H4 (cell line): ENCODE measurements at places on chromosomes 1 and 21. TPM values are rescaled to one million over a fixed set of nuclear protein-coding genes. Genes with fewer than 3 reads are reported as not detected.

- peak; percentile 22 for DNase-seq
Observed at GRCh38 chr1:7218210-7218832, 433.1 kb downstream of the CAMTA1 start.

DNA sequence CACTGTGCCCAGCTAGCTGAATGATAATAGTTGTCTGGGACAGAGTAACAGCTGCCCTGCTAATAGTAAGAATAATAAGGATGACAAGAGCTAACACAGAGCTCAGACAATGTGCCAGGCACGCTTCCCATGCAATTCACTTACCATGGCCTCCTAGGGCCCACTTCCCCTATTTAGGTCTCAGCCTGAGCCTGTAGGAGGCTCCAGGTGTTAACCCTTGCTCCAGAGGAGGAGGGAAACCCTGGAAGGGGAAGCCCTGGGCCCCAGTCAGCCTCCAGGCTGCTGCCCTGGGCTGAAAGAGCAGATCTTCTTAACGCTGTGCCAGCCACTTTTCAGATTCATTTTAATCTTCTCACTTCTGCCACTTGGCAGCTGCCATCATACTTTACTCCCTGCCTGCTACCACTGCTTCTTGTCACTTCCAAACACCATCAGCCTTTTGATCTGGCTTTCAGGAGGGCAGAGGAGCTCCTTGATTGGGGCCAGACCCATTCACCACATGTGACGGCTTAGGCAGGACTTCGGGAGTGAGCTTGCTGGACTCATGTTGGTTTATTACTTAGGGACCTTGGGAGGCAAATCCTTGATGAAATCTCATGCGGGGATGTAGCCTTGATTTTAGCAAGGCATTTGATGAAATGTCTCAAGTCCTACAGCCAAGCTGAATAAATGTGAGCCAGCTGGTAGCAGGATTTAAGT is 66.7 kb upstream of the PARP1 start:
- no peak for DNase-seq

GRCh38 chr1:169363046-169363730 is 4.4 kb downstream of the NME7 start:
- peak; percentile 87 for DNase-seq

DNA sequence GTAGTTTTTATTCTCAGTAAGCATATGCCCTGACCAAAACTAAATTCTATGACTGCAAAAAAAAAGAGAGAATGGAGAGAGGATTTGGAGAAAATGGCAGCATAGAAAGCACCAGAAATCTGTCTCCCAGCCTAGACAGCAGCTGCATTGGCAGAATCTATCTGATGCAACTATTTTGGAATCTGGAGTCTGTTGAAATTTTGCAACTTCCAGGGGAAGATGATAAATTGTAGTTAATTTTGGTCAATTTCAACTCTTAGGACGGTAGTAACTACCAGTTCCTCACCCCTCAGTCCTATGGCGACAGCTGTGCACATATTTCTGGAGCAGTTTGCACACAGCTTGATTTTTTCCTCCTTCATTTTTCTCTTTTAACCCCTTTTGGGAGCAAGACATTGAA is 10.9 kb downstream of the EXO5 start:
- no peak for DNase-seq

DNA sequence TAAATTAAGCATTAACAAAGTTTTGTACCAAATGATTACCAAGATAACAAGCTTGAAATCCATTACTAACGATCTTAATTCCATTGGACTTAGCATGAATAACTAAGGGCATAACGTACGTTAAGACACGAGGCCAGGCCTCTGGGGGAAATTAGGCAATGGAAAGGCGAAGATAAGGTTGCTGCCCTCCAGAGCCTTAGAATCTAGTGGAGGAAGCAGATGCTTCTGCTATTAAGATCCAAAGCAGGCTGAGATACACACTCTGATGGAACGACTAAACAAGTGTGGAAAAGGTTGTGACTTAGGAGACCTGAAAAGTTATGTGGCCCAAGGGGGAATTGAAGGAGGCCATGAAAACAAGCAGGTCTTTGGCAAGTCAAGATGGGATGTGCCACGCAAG is 6.0 kb downstream of the AKNAD1 start:
- DNase-seq: no peak

- no peak for DNase-seq
Observed at GRCh38 chr1:96999191-96999590, 277.6 kb downstream of the PTBP2 start.

DNA sequence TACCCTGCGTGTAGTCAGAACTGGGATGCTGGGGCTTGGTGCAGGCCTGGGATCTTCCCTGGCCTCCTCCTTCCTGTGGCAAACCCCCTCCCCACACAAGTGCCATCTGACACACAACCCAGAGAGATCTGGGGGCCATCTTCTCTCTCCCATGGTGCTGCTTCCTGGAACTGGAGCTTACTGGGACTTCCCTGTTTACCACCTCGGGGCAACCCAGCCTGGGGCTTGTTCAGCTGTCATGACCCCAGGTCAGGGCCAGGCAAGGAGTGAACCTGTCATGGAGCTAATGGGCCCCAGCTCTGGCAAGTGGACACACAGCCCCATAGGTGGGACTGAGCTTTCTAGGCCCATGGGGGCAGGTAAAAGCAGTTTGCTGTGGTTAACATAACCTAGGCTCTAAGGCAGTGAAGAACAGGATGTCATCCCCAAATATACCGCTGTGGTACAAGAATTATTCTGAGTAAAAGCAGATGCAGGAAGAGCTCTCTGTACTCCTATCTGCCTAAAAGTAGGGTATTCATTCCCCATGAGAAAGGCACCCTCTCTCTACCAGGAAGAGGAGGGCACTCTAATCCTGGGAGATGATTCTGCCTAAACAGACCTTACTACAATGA is 2.4 kb downstream of the TRIM11 start:
- DNase-seq: no peak

GRCh38 chr1:91555074-91555730 is 54.6 kb downstream of the CDC7 start:
- no peak for DNase-seq

- DNase-seq: no peak
Observed at GRCh38 chr1:8461351-8462110, 143.6 kb downstream of the SLC45A1 start.

- no peak for DNase-seq
Observed at GRCh38 chr1:190413142-190413541, 64.5 kb downstream of the BRINP3 start.

ZFP69B gene
- total RNA-seq: 3.5 and 5.2 TPM in 2 replicates

LRRC42 gene
- total RNA-seq: 56.6 and 64.3 TPM in 2 replicates

DNAJC28 gene
- 1.2 and 3.1 TPM in 2 replicates for total RNA-seq

TINAGL1 gene
- 0.23 and 0.90 TPM in 2 replicates for total RNA-seq

H6PD gene
- 10.0 and 10.3 TPM in 2 replicates for total RNA-seq

CRABP2 gene
- total RNA-seq: 0.95 and 3.8 TPM in 2 replicates
